ENCODE measurements at places on chromosomes 7 and 10.

DNA sequence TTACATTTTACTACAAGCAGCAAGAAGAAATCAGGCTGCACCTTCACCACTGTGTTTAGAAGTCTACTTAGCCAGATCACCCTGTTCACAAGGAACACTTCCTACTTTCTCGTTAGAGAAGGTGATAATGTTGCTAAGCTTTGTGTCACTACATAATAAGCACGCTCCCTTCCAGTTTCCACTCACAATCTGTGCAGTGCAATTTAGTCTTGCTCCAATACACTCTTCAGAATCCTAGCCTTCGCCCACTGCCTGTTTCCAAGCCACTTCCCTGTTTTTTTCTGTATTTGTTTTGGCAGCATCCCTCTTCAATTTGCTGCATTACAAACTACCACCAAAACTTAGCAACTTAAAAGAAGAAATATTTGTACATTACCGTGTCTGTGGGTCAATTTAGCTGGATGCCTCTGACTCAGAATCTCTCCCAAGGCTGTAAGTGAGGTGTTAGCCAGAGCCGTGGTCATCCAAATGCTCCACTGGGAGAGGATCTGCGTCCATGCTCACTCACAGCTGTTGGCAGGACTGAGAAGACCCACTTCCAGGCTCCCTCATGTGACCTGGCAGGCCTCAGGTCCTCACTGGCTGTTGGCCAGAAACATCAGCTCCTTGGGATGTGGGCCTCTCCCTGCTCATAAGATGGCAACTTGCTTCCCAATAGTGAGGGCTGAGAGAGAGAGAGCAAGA lies 110.4 kb downstream of the PON1 start:
- no peak for DNase-seq

GRCh38 chr7:40470091-40470592 lies 335.3 kb downstream of the SUGCT start:
- DNase-seq = no peak

DNA sequence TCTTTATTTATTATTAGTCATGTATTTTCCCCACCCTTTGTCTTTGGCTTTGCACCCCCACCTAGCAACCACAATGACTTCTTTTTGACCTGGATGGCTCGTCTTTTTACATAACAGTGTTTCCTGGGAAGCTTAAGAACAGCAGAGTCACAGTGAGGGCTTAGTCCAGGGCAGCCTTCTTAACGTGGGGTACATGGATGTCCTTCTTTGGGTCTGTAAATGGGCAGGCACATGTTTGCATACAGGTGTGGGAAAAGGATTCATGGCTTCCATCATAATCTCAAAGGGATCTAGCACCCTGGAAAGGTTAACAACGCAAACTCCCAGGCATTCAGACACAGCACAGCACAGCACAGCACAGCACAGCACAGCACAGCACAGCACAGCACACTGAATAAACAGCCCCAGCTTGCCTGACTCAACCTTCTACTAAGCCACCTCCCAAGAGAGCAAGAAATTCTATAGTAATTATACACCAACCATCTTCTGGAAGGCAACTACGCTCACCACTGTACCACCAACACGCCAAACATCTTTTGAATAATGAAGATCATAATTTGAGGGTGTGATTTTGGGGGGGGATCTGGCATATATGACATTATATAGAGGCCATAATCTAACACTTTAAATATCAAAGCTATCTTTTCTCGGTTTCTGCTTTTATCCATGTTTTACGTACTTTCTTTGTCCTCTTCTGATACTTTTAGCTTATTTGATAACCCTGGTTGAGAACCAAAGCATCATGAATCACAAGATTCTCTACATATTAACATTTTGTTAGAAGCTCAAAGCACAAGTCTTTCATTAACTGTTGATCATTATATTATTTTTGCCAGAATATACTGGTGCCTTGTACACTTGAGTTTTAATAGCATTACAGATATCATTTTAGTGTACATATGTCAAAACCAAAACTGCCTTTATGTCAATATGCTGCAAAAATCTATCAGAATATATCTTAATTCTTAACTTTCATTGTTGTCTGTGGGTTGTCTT lies 177.2 kb upstream of the KLF14 start:
- DNase-seq = no peak

- DNase-seq = no peak
These were observed 9.5 kb upstream of the ADAM12 start for GRCh38 chr10:126397640-126398382.

- DNase-seq = no peak
These were observed 58.4 kb upstream of the ZNRF2 start for GRCh38 chr7:30225863-30226613.

DNA sequence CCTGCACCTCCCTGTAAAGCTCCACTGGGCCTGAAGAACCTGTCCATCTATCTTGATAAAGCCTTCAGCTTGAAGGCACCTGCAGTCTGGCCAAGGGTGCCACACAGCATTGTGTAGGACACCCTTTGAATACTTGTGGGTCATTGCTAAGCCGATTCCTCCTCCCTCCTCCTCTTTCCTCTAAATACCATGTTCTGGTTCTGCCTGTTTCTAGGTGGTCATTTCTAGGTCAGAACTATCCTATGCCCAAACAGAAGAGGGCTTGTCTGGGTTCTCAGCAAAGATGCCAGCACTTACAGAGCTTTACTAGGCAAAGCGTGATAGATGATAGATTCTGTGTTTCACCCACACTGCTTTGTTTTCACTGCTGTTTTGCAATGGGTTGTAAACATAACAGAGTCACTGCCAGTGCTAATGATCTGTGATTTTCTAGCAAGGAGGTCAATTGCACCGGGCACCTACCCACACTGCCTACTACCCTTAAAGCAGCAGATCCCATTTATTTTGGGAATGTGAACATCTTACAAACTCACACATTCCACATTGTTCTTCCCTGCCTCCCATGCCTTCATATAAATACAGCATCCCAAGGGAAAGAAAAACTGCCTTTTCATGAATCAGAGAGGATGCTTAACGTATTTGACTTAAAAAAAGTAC lies 279.1 kb upstream of the PITRM1 start:
- DNase-seq = no peak

- no peak for DNase-seq
These were observed 108.9 kb upstream of the FAM3C start for GRCh38 chr7:121505021-121505420.

- no peak for DNase-seq
These were observed 61.7 kb downstream of the CSGALNACT2 start for GRCh38 chr10:43199684-43200537.

Data from stimulated activated CD8-positive, alpha-beta memory T cell treated with anti-CD3 and anti-CD28 coated beads, Interleukin-15, amount 100 ng/mL, for 48 hours (primary cell).